ENCODE measurements at places on chromosomes 13 and 19. TPM values are rescaled to one million over a fixed set of nuclear protein-coding genes. Genes with fewer than 3 reads are reported as not detected.

DNA sequence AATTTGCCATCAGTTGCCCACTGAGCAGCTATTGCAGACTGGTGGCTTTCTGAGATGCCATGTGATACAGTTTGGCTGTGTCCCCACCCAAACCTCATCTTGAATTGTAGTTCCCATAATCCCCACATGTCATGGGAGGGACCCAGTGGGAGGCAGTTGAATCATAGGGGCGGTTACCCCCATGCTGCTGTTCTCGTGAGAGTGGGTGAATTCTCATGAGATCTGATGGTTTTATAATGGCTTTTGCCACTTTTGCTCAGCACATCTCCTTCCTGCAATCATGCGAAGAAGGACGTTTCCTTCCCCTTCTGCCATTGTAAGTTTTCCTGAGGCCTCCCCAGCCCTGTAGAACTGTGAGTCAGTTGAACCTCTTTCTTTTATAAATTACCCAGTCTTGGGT lies 34.8 kb upstream of the ANKRD10 start:
- DNase-seq: no peak

DNA sequence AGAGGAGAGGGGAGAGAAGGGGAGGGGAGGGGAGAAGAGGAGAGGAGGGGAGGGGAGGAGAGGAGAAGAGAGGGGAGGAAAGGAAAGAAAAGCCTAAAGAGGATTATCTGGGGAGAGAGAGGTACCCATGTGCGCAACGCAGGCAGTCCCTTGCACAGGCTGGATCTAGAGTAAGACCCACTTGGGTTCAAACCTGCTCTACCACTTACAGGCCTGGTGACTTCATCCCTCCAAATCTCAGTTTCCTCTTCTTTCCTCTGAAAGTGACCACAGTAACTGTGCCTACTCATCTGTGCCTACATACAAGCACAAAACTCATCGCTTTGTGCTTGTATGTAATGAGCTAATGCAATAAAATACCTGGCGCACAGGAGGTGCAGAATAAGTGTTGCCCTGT lies 732 bp upstream of the MAP1S start:
- no peak for DNase-seq

- no peak for DNase-seq
These were observed 277.8 kb downstream of the ABCC4 start for GRCh38 chr13:95023405-95023804.

- DNase-seq: no peak
These were observed 51.6 kb downstream of the ZNF146 start for GRCh38 chr19:36266375-36266961.

- DNase-seq: peak; percentile 16
These were observed 135.7 kb downstream of the USP12 start for GRCh38 chr13:27035892-27036235.

DNA sequence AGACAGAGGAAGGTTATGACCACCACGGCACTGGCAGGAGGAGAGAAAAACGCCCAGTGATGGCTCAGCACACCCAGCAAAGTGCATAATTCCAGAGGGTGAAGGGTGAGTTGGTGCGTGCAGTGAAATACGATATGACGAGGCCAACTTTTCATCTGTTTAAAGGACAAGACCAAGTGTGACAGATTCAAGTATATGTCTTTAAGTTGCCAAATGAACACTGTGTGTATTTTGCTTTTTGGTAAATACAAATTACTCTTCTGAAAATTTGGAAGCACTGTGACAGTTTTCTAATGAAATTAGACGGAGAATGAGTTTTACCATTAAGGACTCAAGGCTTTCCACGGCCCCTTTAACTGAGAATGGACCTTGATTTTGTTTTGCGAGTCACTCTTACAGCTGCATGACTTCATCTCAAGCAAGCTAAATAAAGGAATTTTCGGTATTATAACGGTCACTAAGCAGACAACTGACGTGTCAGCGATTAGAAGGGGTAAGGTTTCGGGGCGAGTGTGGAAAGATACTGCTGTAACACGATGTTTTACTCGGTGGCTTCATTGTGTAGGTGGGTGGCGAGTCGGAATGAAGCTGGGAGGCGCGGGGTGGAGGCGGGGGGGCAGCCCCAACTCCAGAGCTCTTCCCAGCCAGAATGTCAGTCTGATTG lies 22.8 kb downstream of the COL4A2 start:
- no peak for DNase-seq

DNA sequence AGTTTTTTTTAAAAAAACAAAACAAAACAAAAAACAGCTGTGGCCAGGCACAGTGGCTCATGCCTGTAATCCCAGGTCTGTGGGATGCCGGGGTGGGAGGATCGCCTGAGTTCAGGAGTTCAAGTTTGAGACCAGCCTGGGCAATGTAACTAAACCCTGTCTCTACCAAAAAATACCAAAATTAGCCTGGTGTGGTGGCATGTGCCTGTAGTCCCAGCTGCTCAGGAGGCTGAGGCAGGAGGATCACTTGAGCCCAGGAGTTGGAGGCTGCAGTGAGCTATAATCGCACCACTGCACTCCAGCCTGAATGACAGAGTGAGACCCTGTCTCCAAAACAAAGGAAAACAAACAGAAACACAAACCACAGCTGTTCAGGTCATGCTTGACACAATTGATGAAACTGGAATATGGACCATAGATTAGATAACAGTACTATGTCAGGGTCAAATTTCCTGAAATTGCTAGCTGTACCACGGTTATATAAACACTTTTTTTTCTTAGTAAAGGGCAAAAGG lies 6.9 kb upstream of the ANGPTL4 start:
- no peak for DNase-seq

- DNase-seq: peak; percentile 60
These were observed 915 bp downstream of the SHC2 start for GRCh38 chr19:459724-460511.

GRCh38 chr13:36057041-36057440 lies 74.1 kb downstream of the DCLK1 start:
- peak; percentile 44 for DNase-seq

- DNase-seq: no peak
These were observed 2.5 kb upstream of the TMEM255B start for GRCh38 chr13:113756441-113757097.

- DNase-seq: peak; percentile 81
These were observed 1.5 kb upstream of the MYADM start for GRCh38 chr19:53865918-53866864.

- DNase-seq: no peak
These were observed 62.4 kb upstream of the RAP2A start for GRCh38 chr13:97371486-97372109.

GRCh38 chr13:69495096-69495495 lies 612.5 kb upstream of the ATXN8OS start:
- no peak for DNase-seq

DNA sequence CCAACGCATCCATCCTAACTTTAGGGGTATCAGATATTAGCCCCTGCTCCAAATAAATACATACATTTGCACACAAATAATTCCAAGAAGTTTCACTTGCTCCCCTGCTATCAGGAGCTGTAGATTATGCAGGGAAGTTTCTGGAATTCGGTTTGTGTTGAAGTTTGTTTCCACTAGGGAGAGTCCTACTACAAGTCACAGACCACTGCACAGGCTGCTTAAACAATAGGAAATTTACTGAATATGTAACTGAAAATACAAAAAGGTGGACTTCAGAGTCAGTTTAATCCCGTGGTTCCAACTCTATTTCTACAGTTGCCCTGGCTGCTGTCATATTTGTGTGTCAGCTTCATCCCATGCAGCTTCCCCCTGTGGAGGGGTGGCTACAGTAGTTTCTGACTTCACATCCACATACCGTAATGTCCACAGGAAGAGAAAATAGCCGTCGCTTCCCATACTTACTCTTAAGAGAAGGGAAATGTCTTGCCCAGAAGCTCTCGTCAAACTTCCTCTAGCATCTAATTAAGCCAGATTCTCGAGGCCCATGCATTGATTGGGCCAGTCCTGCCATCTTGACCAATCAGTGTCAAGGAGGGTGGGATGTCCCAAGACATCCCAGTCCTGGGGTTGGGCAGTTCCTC lies 286.6 kb downstream of the COG6 start:
- no peak for DNase-seq

DNA sequence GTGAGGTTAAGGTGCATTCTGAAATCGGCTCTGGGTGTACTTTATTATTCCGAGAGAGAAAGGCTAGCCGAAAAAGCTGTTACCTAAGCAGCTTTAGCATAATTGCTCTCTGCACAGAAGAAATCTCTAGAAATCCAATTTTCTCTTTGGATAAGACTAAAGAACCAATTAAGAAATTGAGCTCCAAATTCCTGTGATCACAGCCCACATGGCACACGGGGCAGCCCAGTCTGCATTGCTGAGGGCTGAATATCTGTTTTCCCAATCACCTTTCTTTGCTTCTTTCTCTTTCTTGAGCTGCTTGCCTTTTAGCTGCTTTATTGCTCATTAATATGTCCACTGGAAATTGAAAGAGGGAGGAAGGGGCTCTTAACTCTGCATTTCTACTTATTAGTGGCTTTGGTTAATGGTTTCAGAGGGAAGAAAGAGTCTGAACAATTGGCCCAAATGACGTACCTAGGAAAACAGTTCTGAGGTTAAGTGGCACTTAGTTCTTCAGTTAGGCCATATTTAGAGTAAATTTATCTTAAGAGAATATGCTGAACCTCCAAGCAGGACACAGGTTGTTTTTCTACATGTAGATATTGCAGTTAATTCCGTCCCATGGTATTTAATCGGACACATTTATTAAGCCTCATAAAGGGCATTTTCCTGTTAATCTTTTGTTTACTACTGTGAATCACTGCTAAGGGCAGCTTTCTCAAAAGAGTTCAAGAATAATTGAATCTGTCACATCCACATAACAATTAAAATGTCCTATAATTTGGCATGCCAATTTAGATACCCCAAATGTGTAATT lies 265.7 kb downstream of the ABCC4 start:
- no peak for DNase-seq

DNA sequence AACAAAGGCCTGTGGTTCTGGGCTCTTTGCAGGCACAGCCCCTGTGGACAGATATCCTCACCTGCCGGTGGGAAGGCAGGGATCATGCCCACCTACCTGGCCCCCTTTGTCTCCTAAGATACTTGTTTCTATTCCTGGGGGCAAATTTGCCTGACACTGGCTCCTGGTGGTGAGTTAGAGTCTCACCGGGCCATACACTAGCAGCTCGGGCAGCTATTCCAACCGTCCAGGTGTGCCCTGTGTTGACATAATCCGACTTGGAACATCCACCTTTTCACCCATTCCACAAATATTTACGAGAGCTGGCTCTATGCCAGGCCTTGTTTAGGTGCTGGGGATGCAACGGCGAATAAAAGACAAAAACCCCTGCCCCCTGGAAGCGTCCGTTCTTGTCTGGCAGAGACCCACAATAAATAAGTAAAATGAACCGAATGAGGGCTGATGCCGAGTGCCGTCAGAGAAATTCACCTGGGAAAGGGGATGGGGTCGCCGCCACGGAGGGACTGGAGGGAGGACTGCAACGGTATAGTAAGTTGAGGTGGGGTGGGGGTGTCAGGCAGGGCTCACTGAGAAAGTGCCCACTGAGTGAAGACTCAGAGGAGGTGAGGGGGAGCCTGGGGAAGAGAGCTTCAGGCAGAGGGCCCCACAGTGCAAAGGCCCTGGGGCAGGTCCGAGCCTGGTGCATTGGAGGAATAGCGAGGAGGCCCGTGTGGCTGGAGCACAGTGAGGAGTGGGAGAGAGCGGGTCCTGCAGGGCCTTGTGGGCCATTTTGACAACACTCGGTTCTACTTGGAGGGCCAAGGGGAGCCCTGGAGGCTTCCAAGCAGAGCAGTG lies 43.2 kb upstream of the RANBP3 start:
- DNase-seq: no peak

GRCh38 chr19:6530386-6531162 lies at the start of gene TNFSF9:
Gene TNFSF9 (plus strand): TSS chr19:6531026. CDS start chr19:6531037, 11 bp downstream.
- DNase-seq: no peak

- DNase-seq: no peak
These were observed 97.5 kb downstream of the DIAPH3 start for GRCh38 chr13:60066226-60066625.

GRCh38 chr19:5960005-5961001 lies 17.6 kb downstream of the RANBP3 start:
- no peak for DNase-seq

DNA sequence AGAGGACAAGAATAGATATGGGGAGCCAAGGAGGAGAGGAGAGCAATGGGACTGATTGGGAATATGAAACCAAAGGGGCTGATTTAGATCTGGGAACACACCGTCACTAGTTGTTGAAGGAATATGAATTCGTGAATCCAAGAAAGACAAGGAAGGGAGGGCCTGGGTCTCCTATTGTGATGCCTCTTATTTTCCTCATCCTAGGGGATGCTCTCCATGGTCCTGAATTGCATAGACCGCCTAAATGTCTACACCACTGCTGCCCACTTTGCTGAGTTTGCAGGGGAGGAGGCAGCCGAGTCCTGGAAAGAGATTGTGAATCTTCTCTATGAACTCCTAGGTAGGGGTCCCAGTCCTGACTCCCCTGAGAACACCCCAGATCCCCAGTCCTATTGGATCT lies 21.5 kb downstream of the RYR1 start:
- DNase-seq: no peak

GRCh38 chr13:79695754-79696153 lies 214.8 kb downstream of the NDFIP2 start:
- no peak for DNase-seq

- DNase-seq: no peak
These were observed 1262.5 kb downstream of the EFNB2 start for GRCh38 chr13:105272660-105273631.

DNA sequence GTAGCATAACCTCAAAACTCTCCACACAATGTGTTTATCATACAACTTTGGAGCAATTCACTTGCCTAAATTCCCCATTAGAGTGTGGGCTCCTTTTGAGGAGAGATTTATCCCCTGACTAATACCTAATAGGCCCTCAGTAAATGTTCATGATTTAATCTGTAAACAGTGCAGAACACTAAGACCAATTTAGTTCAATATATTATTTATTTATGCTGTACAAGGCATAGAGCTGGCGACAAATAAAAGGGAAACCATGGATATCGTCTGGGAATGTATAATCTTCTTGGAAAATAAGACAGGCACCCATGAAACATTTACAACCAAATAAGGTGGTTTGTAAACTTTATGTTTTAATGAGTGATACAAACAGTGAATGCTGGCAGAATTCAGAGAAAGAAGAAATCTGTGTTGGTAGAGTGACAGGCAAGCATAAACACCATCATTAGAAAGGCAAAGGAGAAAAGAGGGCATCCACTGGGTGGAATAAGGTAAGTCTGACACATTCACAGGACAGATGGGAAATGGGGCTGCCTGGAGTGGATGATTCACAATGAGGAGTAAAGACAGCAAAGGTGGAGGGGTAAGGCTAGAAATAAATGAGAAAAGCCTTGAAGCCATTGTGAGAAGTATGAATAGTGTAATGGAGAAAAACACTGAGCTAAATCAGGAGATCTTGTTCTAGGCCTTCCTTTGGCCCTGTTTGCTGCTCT lies 106.1 kb upstream of the MIR17HG start:
- DNase-seq: no peak

Gene IGFL4
- total RNA-seq: not detected

Gene MAMSTR
- total RNA-seq: 0.93 TPM

Gene S1PR5
- total RNA-seq: 7.9 TPM

Gene UBE2S
- 272 TPM for total RNA-seq

Gene IL11
- total RNA-seq: 9.4 TPM

Gene BABAM1
- 209 TPM for total RNA-seq

Gene ZNF419
- 10.1 TPM for total RNA-seq

Gene PSG3
- total RNA-seq: not detected

Gene JSRP1
- total RNA-seq: not detected

Gene EMP3
- total RNA-seq: 98.5 TPM

Gene ASF1B
- 78.9 TPM for total RNA-seq

All from A172 (cell line).